Amygdala (tissue), 56 donors: ENCODE measurements at places on chromosomes 1 and 21.

- no peak for DNase-seq
Observed at GRCh38 chr1:232904131-232904530, 46.3 kb upstream of the NTPCR start.

DNA sequence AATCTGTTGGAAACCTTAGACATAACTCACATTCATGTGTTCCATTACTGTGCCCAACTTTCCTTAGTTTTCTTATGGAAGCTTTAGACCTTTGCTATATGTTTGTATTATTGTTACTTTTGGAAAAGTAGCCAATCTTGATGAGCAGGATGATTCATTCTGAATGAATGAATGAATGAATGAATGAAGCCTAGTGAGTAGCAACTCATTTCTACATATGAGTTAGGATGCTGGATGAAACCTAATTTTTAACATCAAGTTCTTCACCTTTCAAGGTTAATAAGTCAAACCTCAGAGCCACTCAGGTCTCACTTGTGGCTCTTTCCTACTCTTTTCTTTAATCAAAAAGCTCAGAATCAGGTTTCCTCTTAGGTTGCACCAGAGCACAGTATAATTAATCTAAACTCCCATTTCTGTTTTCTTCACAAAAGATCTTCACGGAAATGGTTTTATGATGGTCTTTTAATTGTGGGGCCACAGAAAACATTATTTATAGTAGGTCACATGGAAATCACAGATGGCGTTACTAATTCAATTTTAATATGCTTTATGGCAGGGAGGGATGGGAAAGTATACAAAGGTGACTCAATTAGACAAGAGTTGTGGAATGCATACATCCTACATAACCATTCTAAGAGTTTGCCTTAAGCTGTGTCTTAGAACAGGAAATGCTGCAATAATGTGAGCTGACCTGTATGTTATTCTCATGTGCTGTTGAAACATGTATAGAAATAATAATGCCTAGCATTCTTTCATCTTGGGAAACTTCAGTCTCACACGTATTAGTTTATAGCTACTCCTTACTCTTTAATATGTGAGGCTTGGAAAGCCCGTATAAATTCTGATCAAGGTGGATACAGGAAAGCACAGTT lies 4.5 kb upstream of the DDX59 start:
- DNase-seq, result no peak

DNA sequence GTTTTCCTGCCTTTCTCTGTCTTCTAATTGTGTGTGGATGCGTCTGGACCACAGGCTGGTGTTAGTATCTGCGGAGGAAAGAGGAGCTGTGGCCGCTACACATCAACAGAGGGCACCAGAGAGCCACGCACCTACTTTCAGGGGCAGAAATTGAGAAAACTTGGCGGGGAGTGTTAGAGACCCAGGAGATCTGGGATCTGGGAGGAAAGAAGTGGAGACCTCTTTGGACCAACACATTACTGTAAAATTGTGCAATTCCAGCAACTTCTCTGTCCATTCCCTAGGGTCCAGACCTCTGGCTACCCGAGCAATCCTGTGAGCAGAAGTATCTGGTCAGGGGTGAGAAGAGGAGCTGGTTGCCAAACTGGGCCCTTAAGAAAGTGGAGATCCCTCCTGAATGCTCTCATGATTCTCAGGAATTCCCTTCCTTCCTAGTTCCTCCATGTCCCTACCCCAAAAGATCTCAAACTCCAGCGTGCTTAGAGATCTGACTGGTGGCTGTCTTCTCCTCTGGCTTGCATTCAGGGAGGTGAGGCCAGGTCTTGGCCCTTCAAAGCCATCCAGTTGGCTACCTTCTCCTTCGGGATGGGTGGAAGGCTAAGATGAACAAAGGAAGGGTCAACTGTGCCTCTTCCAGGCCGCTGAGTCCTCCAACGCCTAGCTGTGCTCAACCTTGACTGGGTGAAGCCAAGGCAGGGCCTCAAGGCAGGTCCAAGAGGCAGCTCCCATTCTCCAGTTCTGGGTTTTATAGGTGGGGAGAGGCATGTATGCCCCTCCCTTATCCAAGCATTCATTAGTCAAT lies 1.2 kb upstream of the KIRREL1 start:
- peak; percentile 22 for DNase-seq

DNA sequence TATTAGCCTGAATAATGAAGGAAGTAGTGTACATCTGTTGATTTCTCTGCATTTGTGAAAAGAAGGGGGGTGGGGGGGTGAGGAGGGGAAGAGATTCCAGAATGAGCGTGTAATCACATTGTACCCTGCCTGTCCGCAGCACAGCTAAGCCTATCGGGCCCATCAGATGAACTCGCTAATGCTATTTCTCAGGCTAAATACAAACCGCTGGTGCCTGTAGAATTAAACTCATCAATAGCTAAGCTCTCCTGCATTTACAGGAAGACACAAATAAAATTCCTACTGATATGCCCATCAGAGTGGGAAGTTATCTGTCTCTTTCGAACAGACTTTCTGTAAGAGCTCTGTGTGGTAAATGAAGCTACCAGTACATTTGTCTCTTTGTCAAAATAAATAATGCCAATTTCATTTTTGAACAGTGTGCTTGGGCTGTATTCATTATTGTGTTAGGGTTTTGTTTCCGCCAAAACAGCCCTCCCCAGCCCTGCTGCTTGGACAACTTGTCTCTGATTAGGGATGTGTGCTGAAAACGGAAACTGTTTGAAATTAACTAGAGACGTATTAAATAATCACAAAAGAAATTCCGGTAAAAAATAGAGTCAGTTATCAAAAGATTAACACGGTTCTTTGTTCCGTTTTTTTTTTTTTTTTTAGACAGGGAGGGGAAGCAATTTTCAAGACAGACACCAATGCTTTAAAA lies 305.4 kb downstream of the TTLL7 start:
- DNase-seq, result no peak

- DNase-seq, result no peak
Observed at GRCh38 chr1:93207211-93207610, 26.7 kb downstream of the CCDC18 start.

- DNase-seq, result no peak
Observed at GRCh38 chr1:235652364-235652763, 2.8 kb upstream of the GNG4 start.

DNA sequence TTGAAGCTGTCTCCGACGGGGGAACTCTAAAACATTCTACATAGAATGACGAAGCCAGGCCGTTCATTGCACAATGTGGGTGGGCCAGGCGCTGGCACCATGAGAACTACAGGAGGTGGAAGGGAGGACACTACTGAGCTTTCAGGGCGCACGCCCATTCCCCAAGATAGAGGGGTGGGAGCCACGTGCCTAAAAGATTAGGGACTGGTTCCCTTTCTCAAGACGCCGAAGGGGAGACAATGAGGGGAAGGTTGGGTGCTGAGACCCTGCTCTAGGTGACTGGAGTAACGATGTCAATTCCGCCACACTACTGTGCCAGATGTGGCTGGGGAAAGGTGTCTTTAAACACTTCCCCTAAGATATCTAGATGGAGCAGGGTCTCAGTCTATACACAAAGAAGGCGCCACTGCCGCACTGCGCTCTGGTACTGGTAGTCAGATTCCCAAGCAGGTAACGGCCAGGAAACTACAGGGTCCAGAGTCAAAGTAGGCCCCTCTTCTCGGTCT lies 782 bp downstream of the CSDE1 start:
- DNase-seq, result no peak

- no peak for DNase-seq
Observed at GRCh38 chr1:11620924-11621323, 33.3 kb downstream of the FBXO2 start.
